Cerebellar nuclear complex (tissue), 1 donor: ENCODE measurements at places on chromosomes 1 and 21.

DNA sequence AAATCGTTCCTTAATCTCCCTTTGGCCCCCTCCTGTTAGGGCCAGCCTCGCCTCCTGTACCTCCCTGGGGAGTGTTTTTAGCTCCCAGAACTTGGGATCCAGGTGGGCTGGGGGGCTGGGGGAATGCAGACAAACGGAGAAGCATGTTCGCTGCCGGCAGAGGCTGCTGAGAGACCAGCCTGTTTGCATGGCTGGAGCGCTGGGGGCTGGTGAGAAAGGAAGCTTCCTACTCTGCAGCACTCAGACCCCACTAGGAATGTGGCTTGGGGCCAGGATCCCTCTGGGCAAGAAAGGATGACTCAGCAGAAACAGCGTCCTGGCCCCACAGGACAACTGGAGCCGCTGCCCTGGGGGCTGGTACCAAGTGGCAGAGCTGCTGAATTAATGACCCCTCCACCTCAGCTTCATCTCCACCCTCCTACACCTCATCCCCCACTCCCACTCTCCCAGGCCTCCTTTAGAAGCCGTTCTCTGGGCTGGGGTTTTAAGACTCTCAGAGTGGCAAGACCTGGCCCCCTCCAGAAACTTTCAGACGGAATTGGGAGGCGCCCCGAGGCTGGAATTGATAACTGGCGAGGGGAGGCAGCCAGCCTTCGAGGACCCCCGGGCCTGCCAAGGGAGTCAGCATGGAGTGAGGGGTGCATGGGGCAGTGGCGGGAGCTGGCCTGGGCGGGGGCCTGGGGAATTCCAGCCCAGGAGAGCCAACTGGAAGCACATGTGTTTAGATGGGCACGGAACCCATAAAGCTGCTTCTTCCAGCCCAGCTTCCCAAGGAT is 28.5 kb upstream of the EPS8L3 start:
- no peak for DNase-seq

- no peak for DNase-seq
Observed at GRCh38 chr1:108551137-108551862, 8.6 kb upstream of the EEIG2 start.

GRCh38 chr1:23376890-23377811 is 7.5 kb upstream of the ZNF436 start:
- DNase-seq, result no peak

GRCh38 chr1:189429610-189430009 is 1048.1 kb downstream of the BRINP3 start:
- no peak for DNase-seq

GRCh38 chr21:36065497-36066036 is 4.3 kb upstream of the CBR1 start:
- no peak for DNase-seq

- no peak for DNase-seq
Observed at GRCh38 chr21:35485364-35485763, 436.3 kb upstream of the RUNX1 start.

DNA sequence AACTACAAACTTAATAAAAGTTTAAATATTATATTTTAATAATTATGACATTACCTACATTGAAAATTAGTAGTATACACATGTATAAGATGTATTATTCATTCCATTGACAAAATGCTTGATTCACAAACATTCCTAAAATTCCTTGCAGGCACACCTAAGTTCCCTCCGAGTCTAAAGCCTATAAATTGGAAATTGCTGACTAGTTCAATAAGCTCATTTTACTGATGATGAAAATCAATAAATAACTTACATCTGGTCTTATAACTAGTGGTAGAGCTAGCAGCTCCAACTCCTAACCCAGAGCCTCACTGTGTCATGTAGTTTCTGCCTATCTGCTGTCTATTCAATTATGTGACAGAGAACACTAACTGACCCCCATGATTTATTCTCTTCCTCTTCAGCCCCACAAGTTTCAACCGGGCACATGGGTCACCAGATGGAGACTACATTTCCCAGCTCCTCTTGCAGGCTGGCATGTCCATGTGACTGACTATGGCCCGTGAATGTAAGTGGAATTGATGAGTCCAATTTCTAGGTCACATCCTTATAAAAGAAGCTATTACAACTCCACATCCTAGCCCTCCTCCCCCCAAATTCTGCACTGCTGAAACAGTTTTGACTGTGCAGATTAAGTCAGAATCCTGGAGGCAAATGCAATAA is 29.6 kb upstream of the LRRC8D start:
- DNase-seq, result no peak

GRCh38 chr1:205183676-205184335 is 27.7 kb downstream of the DSTYK start:
- no peak for DNase-seq

DNA sequence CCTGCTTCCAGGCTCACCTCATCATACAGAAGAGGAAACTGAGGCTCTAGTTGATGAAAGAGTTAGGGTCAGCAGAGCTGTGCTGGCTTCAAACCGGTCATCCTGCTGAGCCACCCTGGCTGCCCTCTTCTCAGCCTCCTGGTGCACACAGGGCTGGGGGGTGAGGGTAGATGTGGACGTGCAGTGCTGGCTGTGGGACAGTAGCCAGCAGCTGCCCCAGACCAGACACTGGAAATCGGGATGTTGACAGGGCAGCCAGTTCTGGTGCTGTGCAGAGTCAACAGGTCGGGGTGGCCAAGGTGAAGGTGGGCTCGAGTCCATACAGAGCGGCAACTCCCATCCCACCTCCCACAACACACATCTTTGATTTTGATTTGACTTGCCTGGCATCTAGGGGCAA is 1.5 kb upstream of the CLCNKA start:
- no peak for DNase-seq

DNA sequence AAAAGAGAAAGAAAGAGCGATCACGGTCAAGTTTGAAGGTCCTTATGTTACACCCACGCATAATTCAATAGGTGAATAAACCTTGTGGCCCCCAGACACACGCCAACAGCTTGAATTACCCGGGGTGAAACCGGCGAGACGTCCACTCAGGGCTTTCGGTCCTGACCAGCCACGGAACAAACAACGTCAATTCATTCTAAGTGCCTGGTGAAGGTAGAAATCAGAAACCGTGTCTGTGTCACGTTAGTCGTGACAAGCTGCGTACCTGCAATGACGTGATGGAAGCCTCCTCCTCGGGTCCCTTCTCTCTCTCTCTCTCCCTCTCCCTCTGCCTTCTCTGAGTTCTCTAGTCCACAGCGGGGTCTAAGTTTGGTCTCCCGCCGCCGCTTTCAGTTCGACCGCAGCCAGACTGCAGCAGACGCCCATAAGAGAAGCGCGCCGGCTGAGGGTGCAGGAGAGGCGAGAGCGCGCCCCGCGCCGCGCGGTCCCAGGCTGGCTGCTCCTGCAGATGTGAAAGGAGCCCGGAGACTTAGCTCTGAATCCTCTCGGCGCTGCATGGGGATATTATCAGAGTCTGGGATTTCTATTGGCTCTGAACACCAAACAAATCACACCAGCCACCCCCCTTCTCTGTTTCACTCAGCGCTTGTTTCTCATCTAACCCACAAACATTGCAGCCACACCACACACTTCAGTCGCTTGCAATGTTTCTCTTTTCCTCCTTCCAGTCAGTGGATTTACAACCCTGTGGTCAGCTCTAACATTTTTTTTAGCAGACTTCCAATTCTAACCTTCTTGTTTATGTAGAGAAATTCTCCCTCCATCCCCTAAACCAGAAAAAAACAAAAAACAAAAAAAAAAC is at the start of gene GREM2:
Gene GREM2 (minus strand): TSS at position 537 of the 862 bp plus-strand sequence. CDS start 118,680 bp downstream, outside the sequence.
- DNase-seq, result no peak

DNA sequence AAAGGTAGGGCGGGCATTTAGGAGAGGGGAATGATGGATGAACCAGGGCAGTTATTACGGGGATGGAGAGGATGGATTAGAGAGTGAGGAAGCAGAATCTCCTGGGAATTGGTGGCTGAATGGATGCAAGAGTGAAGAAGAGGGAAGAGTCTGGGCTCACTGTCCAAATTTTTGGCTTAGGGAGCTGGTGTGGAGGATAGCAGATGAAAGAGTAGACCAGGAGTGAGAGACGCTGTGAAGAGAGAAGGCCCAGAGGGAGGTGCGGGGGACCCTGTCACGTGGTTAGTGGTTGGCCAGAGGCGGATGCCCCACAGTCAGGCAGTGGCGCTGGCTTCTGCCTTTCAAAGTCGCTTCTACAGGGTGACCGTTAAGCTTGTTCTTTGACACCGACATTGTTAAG is 78.4 kb downstream of the PEX14 start:
- no peak for DNase-seq

- DNase-seq, result no peak
Observed at GRCh38 chr1:178544531-178544930, 31.6 kb downstream of the TEX35 start.

DNA sequence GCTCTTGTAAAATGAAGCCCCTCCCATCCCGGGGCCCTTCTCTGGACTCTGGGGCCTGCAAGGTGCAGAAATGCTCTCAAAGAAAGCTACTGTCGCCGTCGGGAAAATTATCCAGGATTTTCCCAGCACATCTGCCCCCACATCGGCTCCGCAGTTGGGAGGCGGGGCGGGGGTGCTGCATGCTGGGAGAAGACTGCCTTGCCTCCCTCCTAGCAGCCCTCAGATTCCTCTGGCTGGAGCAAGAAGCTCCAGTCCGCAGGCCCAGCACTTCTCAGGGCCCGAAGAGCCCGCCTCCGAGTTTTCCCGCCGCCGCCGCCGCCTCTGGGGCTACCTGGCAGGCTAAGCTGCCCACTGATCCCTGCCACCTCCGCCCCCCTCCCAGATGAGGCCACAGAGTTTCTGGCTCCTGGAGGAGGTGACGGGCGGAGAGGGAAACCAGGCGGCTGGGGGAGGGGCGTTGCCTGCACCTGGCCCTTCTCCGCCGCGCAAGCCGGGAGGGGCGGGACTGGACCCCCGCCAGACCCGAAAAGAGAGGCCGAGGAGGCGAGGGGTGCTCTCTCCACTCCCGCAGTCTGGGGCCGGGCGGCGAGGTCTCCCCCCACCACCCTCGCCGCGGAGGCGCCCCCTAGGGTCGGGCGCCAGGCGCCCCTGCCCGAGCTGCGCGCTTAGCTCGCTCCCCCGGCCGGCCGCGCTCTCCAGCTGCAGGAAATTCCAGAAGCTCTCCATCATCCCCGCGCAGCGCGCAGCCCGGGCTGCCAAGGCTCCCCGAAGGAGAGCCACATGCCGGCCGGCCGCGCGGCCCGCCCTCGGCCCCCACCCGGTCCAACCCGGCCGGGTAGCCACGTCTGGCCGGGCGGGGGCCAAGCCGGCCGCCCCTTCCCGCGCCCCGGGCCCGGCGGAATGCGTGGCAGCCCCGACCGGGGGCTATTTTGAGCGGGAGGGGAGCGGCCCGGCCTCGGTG is 28.8 kb downstream of the AHDC1 start:
- no peak for DNase-seq

DNA sequence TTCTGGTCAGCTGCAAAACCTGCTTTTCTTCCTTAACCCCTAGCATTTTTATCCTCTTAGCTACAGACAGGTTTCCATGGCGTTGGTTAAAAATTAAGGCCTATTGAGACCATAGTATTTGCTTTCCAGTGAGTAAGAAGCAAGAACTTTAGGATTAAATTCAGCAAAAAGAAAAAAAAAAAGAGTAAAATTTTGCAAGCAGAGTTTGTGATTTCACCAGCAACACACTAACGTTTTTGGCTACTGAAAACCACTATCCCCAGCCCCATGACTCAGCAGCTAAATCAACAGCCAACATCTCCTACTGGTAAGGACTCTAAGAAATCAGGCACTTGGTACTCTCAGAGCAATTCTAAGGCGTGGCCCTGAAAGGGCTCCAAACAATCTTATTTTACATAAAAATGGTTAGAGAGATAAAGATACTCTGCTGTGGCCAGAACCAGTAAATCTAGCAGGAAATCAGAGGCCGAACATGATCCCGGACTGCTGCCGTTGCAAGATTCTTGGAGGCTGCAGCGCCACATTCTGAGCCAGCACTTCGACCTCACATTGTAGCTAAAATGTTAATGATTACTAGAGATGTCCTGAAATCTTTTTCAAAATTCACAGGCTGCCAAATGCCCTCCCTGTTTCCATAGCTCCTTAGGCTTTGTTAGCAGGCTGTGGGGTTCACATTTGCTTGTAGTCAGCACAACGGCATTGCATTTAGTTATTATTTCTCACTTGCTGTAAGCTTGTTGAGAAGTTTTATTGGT is 1.6 kb upstream of the ENO1 start:
- DNase-seq, result no peak

GRCh38 chr1:162823231-162823630 is 32.7 kb downstream of the HSD17B7 start:
- DNase-seq, result no peak

DNA sequence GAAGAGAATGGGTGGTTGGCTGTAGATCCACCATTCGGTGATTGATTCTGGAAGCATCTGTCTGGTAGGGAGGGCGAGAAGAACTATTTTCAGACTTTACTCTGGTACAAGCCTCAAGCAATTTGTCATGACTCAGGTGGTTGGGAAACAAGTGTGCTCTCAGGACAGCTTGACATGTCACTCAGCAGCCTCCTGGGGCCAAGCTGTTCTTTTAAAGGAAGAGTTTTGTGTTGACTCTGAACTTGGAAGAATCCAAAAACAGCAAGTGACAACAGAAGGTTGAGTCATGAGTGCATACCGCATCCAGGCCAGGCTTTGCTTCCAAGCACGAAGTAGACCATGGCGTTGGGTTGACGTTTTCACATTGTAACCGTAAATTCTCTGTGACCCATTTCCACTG is 65.9 kb downstream of the CLIC6 start:
- no peak for DNase-seq
